ENCODE measurements at places on chromosomes 1 and 21.

DNA sequence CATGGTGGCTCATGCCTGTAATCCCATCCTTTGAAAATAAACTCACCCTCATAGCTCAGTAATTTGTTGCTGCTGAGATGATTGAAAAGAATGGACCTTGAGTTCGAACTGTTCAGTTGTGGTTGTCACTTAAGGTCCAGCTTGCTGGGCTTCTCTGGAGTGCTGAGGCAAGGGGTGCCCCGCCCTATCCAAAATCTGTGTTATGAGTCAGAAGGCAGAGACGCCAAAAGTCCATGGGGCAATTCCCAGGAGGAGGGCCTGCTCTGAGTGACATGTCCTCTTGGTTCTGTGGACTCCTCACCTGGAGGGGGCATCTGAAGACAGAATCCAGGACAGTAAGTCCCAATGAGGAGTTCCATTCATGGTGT lies 64.8 kb downstream of the MYOM3 start:
- DNase-seq: no peak

DNA sequence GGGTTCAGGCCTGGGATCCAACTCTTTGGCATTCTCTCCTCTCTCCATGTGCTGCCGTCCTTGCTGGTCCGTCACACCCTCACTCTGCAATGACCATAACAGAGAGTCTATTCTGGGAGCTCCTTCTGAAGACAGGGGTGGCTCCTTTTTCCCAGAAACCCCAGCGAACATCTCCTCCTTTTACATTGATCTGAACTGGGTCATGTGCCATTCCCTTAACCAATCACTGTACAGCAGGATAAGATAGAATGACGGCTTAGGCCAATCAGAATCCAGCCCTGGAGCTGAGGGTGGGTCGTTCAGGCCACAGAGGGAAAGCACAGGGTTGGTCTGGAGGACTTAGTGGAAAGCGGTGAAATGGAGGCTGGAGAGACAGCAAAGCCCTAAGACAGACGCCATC lies 740.1 kb downstream of the MATN1 start:
- no peak for DNase-seq

GRCh38 chr1:220322570-220322969 lies 50.3 kb upstream of the RAB3GAP2 start:
- no peak for DNase-seq

DNA sequence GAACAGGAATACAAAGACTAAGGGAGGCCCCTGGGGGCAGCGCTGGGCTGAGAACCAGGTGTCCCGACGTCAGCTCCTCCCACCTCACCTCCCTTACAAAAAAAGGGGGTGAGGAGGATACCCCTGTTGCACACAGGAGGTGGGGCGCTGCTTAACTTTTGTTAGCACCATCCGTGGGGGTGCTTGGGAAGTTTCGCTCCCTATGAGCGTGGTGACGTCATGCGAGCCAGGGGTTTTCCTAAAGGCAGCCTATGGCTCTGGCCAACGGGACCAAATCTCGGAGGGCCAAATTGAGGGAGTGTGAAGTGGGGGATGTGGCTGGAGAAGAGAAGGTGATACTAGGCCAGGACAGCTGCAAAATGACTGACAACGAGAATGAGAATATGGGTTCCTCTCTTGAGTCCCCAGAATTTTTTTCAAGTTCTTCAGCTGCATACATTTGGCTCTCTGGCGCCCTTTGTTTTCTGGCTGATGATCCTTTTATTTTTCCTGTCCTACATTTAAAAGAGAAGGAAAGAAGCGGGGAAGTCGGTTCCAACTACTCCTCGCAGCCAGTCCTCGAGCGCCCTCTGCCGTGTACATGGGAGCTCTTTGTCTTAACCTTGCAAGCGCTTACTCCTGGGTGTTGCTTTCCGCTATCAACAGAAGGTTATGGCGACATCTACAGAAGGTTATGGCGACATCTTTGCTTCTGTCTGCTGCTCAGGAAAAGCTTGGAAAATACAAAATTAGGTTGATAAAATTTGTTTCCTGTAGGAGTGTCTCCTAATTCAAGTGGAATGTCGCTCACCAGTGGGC lies 48.0 kb upstream of the ZC3H11B start:
- no peak for DNase-seq

GRCh38 chr1:66575739-66576138 lies 41.8 kb downstream of the SGIP1 start:
- no peak for DNase-seq

DNA sequence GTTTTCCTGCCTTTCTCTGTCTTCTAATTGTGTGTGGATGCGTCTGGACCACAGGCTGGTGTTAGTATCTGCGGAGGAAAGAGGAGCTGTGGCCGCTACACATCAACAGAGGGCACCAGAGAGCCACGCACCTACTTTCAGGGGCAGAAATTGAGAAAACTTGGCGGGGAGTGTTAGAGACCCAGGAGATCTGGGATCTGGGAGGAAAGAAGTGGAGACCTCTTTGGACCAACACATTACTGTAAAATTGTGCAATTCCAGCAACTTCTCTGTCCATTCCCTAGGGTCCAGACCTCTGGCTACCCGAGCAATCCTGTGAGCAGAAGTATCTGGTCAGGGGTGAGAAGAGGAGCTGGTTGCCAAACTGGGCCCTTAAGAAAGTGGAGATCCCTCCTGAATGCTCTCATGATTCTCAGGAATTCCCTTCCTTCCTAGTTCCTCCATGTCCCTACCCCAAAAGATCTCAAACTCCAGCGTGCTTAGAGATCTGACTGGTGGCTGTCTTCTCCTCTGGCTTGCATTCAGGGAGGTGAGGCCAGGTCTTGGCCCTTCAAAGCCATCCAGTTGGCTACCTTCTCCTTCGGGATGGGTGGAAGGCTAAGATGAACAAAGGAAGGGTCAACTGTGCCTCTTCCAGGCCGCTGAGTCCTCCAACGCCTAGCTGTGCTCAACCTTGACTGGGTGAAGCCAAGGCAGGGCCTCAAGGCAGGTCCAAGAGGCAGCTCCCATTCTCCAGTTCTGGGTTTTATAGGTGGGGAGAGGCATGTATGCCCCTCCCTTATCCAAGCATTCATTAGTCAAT lies 1.2 kb upstream of the KIRREL1 start:
- peak; percentile 11 for DNase-seq

DNA sequence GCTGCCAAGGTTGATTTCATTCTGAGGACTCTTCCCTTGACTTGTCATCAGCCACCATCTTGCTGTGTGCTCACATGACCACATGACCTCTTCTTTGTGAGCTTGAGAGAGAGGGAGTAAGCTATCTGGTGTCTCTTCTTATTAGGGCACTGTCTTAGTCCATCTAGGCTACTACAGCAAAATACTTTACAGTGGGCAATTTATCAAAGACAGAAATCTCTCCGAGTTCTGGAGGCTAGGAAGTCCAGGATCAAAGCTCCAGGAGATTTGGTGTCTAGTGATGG lies 11.9 kb upstream of the RPS6KA1 start:
- no peak for DNase-seq

GRCh38 chr1:21963477-21964217 lies 13.2 kb upstream of the CELA3B start:
- DNase-seq: peak; percentile 76

- DNase-seq: no peak
Measured at GRCh38 chr1:90837420-90837819, 120.3 kb upstream of the BARHL2 start.

- DNase-seq: no peak
Measured at GRCh38 chr1:173549813-173550212, 53.1 kb downstream of the SLC9C2 start.

GRCh38 chr1:202161151-202162046 lies 997 bp upstream of the PTPN7 start:
- no peak for DNase-seq

DNA sequence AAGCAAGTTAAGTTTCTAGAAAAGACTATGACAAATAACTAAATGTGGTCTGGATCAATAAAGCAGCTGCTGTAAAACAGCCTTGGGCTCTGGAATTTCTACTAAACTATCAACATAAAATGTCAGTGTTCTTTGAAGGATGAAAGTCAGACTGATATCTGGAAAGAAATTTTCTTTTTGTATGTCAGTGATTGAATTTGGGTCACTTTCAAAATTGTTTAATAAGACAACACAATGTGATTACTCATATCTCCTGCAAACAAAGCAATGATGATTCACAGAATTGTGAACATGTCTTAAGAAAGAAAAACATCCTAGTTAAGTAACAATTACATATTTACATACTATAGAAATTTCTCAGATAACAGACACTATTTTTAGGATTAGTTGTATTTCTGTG lies 826.4 kb downstream of the PLA2G4A start:
- no peak for DNase-seq

- DNase-seq: no peak
Measured at GRCh38 chr1:186143481-186143880, 231.6 kb downstream of the TPR start.

GRCh38 chr1:93699503-93700168 lies 18.0 kb upstream of the BCAR3 start:
- no peak for DNase-seq

GRCh38 chr21:45308194-45309068 lies 20.7 kb upstream of the POFUT2 start:
- DNase-seq: no peak

DNA sequence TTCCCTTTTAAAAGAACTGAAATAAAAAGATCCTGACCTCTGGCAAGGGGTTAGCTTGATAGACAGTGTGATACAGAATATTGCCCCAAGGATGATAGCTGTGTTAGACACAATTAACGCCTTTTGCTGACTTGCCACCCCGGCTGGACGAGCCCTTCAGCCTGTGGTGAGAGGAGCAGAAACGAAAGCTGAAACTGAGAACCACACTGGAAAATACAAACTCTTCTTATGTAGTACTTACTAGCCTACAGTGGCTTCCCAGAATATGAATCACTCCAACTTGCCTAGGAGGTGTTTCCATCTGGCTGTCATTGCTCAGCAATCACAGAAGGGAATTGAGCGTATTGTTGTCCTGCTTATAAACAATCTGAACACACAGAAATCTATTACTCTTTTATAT lies 22.9 kb downstream of the SAMSN1 start:
- DNase-seq: peak; percentile 48

- no peak for DNase-seq
Measured at GRCh38 chr1:169340882-169341281, 26.7 kb downstream of the NME7 start.

Measured in activated T-cell treated with anti-CD3 and anti-CD28 coated beads for 24 hours (primary cell).